ENCODE measurements at places on chromosomes 16 and 17. TPM values are rescaled to one million over a fixed set of nuclear protein-coding genes. Genes with fewer than 3 reads are reported as not detected.

- DNase-seq = no peak
These were observed 6.0 kb downstream of the UBALD1 start for GRCh38 chr16:4608704-4608980.

Gene ARL5C
- total RNA-seq = not detected

- DNase-seq = no peak
These were observed 14.4 kb downstream of the AXIN1 start for GRCh38 chr16:337975-338575.

DNA sequence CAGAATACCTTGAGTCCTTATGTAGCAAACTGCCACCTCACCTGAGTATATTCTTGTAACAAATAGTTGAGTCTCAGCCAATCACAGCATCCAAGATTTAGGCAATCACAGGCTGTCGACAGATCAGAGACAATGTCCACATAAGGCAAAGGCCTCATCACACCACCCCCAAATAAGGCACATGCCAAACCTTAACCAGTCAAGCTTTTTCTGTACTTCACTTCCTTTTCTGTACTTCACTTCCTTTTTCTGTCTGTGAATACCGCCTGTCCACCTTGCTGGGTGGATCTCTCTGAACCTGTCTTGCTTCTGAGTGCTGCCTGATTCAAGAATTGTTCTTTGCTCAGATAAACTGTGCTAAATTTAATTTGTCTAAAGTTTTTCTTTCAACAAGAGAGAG, 210.4 kb upstream of the N4BP1 start:
- DNase-seq = no peak

GRCh38 chr16:72609066-72609465, 437.1 kb upstream of the PMFBP1 start:
- no peak for DNase-seq

DNA sequence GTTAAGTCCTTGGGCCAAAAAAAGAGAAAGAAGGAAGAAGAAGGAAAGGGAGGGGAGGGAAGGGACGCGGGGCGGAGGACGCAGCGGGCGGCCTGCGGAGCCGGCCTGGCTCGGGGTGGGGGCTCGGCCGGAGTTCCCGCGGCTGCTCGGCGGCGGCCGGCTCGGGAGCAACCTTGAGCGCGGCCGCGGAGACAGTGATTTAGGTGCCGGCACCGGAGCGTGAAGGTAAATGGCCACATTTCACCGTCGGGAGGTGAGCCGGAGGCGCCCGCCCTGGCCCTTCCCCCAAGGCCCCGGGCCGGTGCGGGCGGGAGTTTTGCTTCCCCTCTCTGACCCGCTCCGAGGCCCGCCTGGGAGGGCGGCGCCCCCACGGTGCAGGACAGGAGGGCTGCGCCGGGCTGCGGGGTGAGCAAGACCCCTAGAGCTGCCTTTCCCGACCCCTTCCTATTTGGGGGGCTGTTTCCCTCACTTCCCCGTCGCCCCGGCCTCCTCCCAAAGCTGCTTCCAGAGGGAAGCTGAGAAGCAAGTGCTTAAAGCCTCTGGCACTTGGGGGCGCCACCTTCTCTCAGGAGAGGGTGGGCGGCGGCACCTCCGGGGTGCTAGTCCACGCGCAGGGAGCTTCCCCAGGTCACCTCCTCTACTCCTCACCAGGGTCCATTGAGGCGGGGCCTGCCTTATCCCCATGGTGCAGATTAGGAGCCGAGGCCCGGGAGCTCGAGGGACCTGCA, 56.5 kb downstream of the MRM1 start:
- DNase-seq = peak; percentile 24

- no peak for DNase-seq
These were observed 62.4 kb downstream of the STH start for GRCh38 chr17:46061435-46061834.

DNA sequence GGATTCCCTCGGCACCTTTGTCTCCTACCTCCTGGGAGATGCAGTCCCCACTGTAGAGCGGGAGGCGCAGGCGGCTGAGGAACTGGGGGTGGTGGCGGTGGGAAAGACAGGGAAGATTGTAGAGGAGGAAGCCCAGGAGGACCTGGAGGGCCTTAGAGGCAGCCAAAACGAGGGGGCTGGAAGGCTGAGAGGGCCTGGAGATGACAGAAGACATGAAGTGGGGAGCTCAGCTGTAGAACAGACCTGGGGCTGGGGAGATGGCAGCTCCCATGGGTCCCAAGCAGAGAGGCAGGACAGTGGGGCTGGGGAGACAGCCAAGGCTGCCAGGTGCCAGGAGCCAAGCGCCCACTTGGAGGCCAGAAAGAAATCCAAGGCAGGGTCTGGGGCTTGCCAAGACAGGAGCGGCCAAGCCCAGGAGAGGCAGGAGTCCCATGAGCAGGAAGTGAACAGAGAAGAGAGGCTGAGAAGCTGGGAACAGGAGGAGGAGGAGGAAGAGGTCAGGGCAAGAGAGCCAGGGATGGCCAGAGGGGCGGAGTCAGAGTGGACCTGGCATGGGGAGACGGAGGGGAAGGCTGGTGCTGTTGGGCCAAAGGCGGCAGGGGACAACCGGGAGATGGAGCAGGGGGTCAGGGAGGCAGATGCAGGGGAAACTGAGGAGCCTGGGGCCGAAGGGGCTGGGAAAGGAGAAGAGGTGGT, 803 bp downstream of the APOBR start:
- no peak for DNase-seq

Gene CYGB
- total RNA-seq = 9.6 TPM

Gene NGFR
- total RNA-seq = 10.1 TPM

Gene SLC47A1
- not detected for total RNA-seq

DNA sequence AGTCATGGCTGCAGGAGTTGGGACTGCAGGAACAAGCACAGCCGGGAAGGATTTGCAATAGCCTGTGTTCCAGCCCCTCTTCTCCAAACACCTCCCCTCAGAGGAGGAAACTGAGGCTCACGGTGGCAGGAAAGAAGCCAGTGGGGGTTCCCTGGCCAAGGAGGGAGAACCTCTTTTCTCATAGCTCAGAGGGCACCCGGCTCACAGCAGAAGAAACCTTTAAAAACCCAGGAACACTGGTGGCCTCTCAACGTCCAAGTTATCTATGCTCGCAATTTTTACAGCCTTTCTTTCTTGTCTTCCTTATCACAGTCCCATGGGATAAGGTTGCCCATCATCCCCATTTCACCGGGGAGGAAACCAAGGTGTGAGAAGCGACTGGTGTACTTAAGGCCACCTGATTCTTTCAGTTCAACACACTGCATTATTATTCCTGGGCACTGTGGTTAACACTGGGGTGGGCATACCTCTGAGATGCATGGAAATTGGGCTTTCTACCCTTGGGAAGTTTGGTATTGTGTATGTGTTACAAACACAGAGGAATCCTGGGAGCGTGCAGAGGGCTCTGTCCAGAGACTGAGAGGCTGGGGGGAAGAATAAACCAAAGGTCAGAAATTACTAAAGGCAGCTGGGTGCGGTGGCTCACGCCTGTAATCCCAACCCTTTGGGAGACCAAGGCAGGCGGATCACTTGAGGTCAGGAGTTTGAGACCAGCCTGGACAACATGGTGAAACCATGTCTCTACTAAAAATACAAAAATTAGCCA, 791 bp upstream of the ZNF629 start:
- DNase-seq = no peak

- DNase-seq = peak; percentile 76
These were observed 5.4 kb upstream of the CLDN9 start for GRCh38 chr16:3007059-3007956.

Gene OR2C1
- total RNA-seq = not detected

DNA sequence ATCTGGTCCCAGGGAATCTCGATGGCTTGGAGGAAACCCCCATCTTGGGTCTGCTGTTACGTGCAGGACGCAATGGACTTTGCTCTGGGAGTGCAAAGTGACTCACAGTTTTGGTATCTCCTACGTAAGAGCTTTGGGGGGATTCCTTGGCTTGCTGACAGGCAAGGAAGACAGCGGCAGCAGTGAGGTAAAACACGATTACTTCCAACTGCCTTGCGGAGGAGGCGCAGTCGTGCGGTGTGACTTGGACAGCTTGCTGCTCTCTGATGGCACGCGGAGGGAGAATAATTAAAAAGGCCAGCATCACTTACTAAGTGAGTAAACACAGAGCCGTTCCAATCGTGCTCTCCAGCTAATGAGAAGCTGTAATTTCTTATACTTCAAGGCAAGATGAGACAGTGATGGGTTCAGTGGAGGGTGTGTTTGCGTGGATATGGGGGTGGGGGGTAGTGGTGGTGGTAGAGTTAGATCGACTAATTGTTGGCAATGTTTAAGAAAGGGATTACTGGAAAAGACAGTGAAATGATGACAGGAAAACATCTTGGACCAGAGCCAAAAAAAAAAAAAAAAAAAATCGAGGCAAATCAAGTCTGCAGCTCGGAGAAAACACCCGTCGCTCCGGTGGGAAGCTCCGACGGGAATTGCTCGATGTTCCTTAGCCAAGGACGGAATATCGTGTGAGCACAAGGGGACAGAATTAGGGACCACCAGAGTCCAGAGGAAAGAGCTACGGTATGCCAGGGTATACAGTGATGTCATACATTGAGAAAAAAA, 184.8 kb upstream of the ZFHX3 start:
- peak; percentile 50 for DNase-seq

- no peak for DNase-seq
These were observed 3.5 kb downstream of the ACBD4 start for GRCh38 chr17:45138911-45139532.

Gene PRMT7
- total RNA-seq = 27.4 TPM

DNA sequence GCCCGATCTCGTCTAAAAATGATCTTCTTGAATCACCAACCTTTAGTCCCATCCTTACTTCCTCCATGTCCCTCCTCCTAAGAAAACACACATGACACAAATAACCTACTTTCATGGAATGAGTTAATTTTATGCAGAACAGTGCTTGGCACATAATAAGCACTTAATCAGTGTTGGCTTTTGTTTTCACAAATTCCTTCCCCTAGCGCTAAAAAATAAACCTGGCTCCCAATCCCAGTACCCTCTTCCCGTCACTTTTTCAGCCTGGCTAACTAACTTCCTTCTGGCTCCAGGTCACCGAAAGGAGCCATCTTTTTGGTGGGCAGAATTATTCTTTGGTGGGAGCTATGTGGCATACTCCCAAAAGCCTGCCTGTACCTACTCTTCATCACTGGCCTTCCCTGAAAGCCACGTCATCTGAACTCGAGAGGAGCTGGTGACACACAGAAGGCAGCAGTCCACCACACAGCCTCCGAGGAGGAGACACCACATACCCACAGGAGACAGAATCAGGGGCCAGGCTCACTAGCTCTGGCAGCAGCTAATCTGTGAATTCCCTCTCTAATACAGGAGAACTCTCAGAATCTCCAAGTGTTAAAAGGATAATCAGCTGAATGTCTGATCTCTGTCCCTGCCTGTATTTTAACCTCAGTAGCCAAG, 114.5 kb downstream of the SMG6 start:
- DNase-seq = no peak

GRCh38 chr17:17921192-17922069, 50.8 kb downstream of the TOM1L2 start:
- DNase-seq = no peak

Gene CUEDC1
- total RNA-seq = 35.8 TPM

Gene CACNG3
- not detected for total RNA-seq

DNA sequence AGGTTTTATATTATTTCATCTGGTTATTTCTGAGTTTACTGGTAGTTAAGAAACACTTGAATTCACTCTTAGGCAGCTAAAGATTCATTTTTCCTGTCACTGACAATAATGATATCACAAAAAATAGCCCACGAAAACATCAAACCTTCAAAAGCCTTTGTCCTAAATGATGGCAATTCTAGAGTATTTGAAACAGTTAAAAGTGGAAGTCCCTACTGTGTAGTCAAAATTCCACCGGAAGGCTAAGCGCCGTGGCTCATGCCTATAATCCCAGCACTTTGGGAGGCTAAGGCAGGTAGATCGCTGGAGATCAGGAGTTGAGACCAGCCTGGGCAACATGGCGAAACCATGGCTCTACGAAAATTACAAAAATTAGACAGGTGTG, 103.5 kb downstream of the HIC1 start:
- DNase-seq = no peak

Gene SNAI3
- 0.26 TPM for total RNA-seq

DNA sequence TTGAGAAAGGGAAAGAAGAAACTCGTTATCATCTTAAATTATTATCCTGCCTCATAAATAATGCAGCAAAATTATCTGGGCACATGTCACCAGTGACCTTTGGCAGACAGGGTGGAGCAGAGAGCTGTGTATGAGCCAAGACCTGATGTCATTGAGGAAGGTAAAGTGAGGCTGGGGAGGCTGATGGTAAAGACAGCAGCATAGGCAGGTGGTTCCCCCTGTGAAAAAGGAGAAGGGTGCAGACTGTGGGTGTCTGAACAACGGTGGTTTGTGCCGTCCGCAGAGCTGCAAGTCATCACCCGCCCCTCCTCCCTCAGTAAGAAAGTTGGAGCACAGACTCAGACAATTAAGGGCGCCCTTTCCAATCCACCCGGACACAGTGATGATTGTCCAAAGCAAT, 30.8 kb upstream of the METTL16 start:
- DNase-seq = no peak

DNA sequence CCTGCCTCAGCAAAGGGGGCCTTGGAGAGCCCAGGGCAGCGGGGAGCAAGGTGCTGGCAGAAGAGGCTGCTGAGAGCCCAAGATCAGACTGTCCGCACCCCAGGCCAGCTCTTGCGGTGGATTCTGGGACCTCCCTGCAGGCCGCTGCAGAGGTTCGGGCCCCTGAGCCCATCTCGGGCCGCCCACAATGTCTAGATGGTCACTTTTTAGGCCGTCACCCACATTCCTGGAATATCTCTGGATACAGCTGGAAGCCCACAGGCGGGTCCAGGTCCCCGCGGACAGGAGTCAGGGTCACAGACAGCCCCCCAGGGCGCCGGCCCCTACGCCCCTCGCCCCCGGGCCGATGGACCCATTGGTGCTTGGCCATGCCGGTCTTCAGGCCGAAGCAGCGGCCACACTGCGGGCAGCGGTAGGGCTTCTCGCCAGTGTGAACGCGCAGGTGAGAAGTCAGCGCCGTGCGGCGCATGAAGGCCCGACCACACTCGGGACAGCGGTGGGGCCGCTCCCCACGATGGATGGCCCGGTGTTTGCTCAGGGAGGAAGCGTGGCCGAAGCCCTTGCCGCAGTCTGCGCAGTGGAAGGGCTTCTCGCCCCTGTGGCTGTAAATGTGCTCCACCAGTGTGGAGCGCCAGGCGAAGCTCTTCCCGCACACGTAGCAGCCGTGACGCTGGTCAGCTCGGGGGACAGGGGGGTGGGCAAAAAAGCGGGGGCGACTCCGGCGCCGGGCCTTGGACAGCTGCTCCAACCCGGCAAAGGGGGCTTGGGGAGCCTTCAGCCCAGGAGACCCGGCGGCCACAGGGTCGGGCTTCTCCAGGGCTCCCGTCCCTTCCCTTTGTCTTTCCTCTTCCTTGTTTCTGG, 2.1 kb downstream of the ZNF747 start:
- DNase-seq = no peak

DNA sequence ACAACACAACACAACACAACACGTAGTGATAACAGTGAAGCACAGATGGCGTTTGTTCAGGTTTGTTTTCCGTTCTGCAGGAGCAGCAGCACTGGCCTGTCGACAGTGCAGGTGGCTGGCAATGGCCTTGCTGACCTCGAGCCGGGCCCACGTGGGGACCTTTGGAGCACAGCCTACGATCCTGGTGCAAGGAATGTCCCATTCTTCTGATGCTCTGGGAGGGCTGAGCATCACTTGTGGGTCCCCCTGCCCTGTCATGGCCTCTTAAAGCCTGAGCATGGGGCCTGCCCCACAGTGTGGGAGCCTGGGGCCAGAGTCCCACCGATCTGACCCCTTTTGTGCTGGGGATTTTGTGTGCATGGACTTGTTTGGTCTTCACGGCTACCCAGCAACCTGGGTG, 6.8 kb downstream of the MAP2K3 start:
- no peak for DNase-seq

Gene PRSS8
- total RNA-seq = 75.5 TPM
